ENCODE measurements at places on chromosomes 4 and X.

DNA sequence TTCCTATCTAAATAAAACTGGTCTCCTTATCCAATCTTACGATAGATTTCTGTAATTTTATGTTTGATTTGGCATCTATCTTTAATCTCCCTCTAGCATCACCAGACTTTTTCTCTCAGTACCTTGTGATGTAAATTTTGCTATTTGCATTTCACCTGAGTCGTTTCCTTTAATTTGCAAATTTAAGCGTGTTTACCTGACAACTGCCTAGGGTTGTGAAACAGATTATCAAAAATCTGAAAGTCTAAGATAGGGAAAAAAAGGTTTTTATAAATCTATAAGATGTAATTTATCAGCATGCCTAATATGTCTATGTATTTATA lies 39.4 kb upstream of the TMPRSS11E start:
- DNase-seq = no peak

GRCh38 chrX:121231566-121232358 lies 184.4 kb downstream of the GLUD2 start:
- no peak for DNase-seq

GRCh38 chr4:165802452-165802851 lies 70.6 kb upstream of the TLL1 start:
- DNase-seq = no peak

DNA sequence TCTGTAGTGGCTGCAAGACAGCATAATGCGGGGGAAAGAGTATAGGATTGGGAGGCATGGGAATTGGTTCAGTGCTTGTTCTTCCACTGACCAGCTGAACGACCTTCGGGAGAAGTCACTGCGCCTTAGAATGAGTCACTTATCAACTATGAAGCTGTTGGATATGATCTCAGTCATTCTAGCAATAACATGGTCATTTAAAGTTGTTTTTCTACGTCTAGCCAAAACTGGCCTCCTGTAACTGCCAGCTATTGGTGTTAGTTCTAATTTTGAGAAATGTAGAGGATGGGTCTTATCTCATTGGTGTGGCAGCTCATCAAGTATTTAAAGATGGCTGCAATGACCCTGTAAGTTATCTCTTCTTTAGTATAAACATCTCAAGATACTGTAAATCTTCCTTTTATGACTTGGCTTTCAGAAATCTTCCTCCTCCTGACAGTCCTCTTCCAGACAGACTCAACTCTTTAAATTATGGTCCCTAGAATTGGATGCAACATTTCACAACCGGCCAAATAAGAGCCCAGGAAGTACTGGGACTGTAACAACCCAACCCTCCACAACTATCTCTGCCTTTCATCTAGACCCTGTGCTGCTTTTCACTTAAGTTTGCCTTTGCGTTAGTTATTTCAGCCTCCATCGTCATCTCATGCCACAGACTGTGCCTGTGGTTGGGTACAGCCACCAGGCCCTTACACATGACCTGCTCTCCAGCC lies 243.3 kb downstream of the CBR4 start:
- no peak for DNase-seq

GRCh38 chr4:42371305-42372252 lies 25.7 kb upstream of the SHISA3 start:
- DNase-seq = no peak

GRCh38 chr4:21826071-21826470 lies 122.5 kb downstream of the KCNIP4 start:
- no peak for DNase-seq

DNA sequence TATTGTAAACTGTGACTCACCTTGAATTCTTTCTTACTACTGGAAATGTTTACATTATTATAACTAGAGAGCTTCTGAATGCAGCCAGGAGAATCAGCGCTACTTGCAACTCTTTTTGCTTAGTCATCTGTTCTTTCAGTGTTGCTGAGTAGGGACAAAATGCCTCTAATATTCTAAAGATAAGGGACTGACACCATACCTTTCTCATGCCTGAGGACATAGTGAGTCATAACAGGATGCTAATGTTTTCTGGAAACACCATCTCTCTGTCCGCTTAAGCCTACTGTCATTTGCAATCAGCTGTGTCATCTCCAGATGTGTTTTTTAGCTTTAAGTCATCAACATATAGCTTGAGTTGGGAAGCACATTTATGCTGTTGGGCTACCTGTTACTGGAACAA lies 108.3 kb downstream of the QRFPR start:
- no peak for DNase-seq

DNA sequence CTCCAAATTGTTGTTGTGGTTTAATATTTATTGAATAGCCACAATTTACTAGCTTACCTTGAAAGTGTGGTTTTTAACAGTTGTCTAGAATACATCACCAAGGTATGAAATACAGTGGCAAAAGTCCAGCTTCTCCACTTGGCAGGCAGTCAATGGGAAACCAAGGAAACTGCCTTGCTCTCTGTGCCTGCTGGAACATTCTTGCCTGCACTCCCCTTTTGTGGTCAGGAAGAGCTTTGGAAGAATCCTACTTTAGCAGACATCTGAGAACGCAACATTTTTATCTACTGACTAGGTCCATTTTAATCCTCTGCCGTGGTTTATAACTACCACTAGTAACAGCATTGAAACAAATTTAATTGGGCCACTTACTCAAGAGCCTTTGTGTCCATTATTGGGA lies 64.5 kb downstream of the TENM3 start:
- DNase-seq = no peak

DNA sequence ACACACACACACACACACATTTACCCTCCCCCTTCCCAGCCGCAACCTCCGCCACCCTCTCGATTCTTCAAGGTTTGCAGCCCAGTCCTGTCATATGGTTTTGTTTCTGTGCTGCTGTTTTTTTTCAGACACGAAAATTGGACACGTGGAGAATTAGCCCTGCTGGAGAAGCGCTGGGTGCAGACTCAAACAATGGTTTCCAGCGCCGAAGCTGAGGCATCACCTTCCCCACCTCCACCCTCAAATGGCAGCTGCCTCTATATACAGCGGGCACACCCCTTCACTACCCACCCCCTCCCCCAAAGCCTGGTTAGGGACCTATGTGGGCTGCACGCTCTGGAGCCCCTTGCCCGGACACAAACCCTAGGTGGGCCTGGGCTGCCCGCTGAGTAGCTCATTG lies 87.9 kb downstream of the BCOR start:
- DNase-seq = no peak

- DNase-seq = no peak
Measured at GRCh38 chr4:24236532-24236931, 346.7 kb upstream of the PPARGC1A start.

Data from activated naive CD4-positive, alpha-beta T cell treated with anti-CD3 and anti-CD28 coated beads, Interleukin-2, amount 50 U/mL, for 16 hours (primary cell).